Mesothelial cell of epicardium (in vitro differentiated cells): ENCODE measurements at places on chromosomes 16 and 17.

- no peak for DNase-seq
Measured at GRCh38 chr17:64984851-64985521, 65.7 kb upstream of the LRRC37A3 start.

DNA sequence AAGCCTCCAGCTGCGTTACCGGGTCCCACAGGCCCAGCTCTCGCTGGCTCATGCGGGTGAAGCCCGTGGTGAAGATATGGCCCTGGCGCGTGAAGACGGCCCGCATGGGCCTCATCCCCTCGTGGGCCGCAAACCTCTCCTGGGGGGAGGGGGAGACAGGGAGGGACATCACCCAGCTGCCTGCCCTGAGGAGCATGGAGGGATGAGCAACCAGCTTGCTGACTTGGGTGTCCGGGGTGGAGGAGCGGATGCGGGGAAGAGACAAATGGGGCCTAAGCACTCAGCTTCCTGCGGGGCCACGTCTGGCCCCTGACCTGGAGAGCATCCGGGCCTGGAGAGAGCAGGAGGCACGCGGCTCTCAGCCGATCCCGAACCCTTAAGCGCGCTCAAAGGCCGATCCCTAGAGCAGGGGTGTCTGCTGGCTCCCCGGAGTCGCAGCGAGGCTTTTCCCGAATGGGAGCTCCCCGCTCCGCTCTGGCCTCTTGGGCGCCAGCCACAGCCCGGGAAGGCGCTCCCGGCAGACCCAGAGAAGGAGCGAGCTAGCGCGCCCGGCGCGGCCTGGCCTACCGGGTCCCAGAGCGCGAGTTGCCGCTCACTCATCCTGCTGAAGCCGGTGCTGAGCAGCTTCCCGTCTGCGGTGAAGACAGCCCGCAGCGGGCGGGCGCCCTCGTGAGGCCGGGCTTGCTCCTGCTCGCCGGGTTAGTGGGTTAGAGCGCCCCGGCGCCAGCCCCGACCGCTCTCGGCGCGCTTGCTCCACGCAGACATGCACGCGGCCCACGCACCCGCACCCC is 5.0 kb downstream of the CORO6 start:
- DNase-seq: no peak

DNA sequence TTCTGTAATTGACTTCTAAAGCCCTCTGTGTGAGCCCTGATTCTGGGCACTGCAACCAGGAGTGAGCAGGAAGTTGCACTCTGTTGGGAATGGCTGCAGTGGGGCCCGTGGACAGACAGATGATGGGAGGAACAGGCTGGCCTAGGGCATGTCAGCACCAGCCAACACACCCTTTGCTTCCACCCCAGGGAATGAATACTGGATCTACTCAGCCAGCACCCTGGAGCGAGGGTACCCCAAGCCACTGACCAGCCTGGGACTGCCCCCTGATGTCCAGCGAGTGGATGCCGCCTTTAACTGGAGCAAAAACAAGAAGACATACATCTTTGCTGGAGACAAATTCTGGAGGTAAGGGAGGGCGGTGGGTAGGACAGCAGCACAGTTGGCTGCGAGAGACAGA is 10.8 kb upstream of the LPCAT2 start:
- no peak for DNase-seq

GRCh38 chr16:678209-678857 is 1.9 kb upstream of the STUB1 start:
- no peak for DNase-seq

DNA sequence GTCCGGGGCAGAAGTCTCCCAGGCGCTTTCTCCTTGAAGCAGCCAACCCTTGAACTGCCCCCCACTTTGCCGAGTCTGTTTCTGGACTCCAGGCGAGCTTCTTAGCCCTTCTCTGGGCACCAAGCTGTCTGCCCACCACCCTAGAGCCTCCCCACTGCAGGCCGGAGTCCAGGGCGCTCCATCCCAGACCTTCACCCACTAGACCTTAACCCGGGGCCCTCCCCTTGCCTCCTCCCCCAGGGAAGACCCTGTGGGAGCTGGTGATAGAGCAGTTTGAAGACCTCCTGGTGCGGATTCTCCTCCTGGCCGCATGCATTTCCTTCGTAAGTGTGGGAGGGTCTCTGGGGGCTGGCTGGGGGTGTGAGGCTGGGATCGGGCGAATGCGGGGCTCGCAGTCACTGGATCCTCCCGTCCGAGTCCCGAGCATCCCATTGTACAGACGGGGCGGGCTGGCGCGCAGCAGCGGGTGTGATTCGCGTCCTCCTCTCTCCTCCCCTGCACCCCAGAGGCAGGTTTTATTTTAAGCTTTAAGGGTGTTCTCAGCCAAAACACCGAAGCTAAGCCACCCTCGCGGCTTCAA is 1.1 kb downstream of the ATP2A1 start:
- no peak for DNase-seq

DNA sequence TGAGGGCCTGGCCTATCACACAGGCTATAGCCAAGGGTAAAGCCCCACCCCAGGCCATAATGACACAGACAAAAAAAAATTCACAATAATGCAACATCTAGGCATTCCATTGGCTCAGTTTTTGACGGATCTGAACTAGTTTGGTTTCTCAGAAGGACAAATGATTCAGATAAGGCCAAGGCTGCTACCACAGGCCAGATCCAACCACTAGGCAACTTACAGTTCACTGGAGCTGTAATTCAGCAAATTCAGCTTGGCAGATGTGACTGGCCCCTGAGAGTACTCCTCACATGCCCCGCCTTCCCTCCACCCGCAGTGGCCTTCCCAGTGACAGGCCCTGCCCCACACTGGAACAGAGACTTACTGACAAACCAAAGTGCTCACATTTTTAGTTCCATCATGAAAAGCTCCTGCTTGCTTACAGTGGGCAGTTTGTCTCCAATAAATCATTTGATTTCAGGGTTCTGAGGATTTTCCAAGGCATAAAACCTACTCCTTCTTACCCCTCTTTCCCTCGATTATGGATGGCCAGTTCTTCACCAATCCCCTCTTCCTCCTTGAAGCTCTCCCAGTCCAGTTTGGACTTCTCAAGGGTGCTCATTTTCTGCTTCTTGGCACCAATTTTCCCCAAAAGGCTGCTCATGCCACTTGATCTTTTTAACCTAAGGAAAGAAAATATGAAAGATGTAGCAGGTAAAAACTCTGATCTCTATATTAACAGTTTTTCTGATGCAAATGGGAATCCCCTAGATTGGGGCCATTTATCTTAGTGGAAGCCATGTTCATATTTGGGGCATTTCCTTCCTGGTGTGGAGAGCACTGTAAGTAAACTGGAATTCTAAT is 53.3 kb upstream of the BCAR1 start:
- no peak for DNase-seq

DNA sequence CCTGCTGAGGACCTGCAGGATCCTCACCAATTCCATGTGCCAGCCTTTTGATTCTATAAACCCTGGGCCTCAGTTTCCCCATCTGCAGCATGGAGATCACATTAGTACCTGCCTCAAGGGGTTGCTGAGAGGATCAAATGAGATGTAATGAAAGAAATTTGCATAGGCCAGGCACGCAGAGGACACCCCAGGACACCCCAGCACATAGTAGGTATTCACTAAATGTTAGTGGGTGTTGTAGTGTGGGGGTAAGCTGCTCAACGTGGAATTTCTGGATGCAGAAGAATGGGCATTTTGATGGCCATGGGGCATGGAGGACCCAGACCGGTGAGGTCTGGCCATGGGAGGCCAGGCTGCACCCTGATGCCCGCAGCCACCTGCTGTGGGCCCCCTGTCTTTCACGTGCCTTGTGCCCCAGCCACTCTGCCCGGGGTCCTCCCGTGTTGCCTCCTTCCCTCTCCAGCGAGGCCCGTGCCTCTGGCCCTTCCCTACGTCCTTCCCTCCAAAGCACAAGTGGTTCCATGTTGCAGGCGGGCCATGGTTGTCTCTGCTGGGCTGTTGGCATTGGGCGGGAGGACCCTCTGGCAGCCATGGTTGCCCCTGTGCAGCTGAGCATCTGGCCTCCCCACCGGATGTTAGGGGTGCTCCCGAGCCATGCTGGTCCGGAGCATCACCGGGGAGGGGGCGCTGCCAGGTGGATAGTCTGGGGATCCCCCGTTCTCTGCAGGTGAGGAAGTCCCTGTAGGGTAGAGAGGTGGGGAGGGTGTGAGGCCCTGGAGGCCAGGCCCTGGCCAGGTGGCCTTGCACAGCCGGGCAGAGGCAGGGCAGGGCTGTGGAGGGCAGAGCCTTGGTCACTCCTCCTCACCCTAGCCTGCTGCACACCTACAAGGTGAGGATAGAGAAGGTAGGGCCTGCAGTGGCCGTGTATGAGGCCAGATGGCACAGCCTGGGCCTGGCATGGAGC is 8.6 kb downstream of the MAP2K3 start:
- DNase-seq: no peak

GRCh38 chr16:275041-275641 is 603 bp downstream of the RGS11 start:
- no peak for DNase-seq

- no peak for DNase-seq
Measured at GRCh38 chr16:85231959-85232358, 119.7 kb upstream of the CIBAR2 start.

- DNase-seq: no peak
Measured at GRCh38 chr17:67044940-67045339, 586 bp downstream of the CACNG1 start.

GRCh38 chr17:9022573-9023391 is 1.5 kb downstream of the NTN1 start:
- DNase-seq: no peak

DNA sequence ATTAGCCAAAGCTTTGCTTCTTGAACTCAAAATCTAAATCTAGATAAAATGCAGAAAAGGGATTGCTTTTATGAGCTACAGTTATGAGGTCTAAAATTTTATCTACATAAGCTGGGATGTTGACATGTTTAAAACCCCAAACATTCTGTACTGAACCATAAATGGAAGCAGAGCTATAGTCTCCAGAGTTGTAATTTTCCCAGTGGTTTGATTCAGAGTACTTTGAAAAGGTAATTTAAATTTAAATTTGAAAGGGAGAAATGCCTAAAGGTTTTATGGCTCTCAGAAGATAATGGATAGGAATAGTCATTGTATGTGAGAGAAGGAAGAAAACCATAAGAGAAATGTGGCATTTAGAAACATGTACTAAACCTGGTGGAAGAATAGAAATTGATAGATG is 163.2 kb downstream of the PPM1E start:
- DNase-seq: no peak

DNA sequence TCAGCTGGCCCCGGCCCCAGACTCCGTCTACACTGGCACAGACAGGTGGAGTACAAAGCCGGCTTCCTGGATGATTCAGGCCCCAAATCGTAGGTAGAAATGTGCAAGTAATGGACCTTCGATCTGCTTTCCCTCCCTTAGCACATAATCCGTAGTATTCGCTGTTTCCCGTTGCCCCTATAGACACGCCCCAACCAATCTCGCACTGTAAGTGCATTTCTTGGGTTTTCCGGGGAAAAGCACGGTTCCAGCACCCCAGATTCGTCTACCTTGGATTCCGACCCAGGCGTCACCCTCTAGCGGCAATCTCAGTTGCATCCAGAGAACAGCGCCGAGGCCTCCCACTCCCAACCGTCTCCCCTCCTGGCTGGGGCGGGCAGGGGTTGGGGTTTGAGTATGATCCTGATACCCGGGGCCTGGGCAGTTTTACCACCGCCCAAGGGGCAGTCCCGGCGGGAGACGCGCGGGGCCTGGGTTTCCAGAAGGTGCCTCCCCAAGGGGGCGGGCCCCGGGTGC is 12.1 kb upstream of the FOXF1 start:
- no peak for DNase-seq

DNA sequence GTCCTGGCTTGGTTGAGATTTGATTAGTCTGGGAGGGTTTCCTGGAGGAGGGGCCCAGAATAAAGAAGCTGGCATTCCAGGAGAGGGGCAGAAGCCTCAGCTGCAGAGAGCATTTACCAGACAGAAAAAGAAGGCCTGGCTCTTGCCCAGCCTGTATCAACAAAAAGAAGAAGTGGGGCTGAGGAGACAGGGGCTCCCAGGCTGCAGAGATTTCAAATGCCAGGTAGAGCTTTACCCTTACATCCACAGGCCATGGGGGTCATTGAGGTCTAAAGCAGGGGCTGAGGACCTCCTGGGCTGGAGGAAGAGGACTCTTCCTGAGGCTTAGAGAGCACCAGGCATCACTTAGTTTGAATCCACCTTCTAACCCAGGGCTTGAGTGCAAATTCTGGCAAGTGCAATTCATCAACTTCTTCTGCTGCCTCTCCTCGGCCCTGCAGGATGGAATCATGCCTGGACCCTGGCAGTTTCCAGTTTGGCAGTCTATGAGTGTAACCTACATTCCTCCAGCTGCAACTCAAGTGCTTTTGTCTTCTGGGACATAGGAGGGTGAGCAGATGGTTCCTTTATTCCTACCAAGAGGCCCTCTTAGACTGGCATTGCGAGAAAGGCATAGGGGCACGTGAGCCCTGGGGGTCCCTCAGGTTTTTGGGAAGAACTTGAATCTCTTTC is 15.3 kb downstream of the CA7 start:
- no peak for DNase-seq

DNA sequence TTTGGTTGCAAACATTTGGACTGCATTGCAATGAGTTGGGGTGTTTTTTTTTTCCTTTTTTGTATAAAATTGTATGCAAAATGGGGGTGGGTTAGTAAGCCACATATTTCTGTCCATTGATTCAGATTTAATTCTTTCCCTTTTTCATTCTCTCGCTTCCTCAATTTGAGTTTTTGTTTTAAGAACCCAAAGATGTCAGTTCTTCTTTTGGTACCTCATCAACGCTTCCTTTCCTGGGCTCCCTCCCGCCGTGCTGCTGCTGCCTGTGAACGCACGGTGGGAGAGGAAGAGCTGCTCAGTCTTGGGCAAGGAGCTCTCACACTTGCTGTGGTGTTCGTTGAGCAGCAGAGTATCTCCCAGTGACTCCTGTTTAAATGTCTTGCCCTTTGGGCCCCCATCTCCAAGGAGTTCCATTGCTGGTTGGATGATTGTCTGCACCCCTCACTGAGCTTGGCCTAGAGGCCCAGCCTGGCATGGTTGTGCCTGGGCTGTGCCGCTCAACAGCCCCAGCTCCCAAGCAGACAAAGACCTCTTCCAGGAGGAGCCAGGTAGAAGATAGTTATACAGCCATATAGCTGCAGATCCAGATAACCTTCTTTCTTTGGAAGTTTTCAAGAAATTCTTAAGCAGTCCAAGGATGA is 13.6 kb downstream of the UBFD1 start:
- no peak for DNase-seq

GRCh38 chr16:28096983-28097899 is 33.7 kb upstream of the GSG1L start:
- DNase-seq: no peak

GRCh38 chr17:9120471-9120870 is 99.2 kb downstream of the NTN1 start:
- no peak for DNase-seq

DNA sequence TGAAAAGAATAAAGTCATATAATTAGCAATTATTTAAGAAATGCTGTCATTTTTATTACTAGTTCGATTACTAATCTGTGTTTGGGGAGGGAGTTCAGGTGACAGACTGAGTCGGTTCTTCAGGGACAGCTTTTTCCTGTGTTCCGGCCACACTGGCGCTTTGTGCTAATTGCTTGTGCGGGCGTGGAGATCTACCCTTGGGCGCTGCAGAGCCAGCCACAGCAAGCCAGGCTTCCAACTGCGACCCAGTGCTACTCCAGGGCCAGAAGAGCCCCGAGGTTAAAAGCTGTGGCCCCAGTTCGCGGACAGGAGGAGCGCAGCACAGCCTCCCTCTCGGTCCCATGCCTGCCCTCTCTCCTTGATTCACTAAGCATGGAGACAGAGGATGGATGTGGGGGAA is 6.5 kb upstream of the OR2C1 start:
- DNase-seq: no peak

GRCh38 chr17:75182319-75182568 is 515 bp downstream of the SUMO2 start:
- peak; percentile 17 for DNase-seq
